ENCODE measurements at places on chromosomes 1 and 21.

GRCh38 chr1:104699433-104699832, 949.7 kb downstream of the AMY1C start:
- DNase-seq = no peak

- no peak for DNase-seq
These were observed 84.0 kb upstream of the IVNS1ABP start for GRCh38 chr1:185401019-185401418.

DNA sequence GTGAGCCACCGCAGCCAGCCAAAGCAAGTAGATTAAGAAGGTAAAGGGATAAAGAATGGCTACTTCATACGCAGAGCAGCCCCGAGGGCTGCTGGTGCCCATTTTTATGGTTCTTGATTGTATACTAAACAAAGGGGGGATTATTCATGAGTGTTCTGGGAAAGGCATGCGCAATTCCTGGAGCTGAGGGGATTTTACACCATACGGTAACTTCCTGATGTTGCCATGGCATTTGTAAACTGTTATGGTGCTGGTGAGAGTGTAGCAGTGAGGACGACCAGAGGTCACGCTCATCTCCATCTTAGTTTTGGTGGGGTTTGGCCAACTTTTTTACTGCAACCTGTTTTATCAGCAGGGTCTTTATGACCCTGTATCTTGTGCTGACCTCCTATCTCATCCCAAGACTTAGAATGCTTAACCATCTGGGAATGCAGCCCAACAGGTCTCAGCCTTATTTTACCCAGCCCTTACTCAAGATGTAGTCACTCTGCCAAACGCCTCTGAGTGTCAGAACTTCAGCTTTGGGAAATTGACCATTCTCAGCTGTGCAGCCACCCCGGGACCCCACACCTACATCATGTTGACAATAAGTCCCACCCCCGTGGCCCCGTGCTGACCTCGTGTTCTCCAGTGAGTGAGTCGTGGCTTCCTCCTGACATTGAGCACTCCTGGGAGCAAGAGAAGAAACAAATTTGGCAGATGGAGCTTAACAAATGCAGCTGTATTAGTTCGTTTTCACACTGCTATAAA, 149.4 kb upstream of the COL6A1 start:
- DNase-seq = no peak

- DNase-seq = peak; percentile 91
These were observed 56.2 kb downstream of the PCP4 start for GRCh38 chr21:39923476-39923875.

GRCh38 chr1:116794804-116795481, 40.7 kb downstream of the CD2 start:
- no peak for DNase-seq

DNA sequence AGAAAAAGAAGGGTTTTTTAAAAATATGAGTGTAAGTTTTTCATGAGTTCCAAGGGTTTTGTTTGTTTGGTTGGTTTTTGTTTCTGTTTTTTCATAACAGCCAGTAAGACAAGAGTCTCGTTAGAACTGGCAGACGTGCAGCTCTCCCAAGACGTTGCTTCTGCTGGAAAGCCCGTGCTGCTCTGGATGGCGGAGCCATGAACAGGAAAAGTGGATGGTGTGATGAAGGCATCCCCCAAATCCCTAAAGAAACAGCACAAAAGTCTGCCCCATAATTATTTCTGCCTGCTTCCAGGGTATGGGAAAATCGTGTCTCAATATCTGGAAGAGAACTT, 157.9 kb upstream of the BACE2 start:
- DNase-seq = no peak

GRCh38 chr1:165075725-165076370, 280.7 kb downstream of the LMX1A start:
- peak; percentile 61 for DNase-seq

- no peak for DNase-seq
These were observed 13.4 kb downstream of the ENTREP3 start for GRCh38 chr1:155241841-155242264.

DNA sequence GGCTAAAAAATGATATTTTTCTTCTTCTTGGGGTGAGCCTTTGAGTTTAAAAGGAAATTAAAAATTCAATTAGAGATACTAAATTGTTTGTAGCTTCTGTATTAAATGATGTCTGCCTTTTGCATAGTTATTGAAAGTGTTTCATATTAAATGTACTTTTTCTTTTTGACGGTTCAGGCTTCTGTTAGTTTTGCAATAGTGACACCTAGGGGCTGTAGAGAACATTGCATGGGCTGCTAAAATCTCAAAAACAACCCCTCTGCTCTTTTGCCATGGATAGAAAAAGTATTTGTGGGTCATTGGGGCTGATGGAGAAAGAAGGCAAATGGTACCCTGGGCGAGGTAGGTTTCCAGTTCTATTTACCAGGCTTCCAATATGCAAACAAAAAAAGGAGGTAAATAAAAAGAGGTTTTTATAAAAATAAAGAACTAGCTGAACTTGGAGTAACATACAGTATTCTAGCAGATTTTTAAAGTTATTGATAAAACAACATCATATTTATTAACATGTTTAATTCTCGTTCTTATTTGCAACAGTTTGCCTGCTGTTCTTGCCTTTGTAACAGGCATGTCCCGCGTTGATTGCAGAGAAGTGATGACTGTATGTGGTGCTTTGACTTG, 115.4 kb upstream of the HOOK1 start:
- DNase-seq = no peak

- no peak for DNase-seq
These were observed 166.9 kb downstream of the IER5 start for GRCh38 chr1:181255270-181255929.

- DNase-seq = no peak
These were observed 15.0 kb downstream of the ARID1A start for GRCh38 chr1:26710811-26711210.

GRCh38 chr1:222546548-222547259, 1.2 kb downstream of the HHIPL2 start:
- peak; percentile 15 for DNase-seq

GRCh38 chr1:63321785-63322113, 618 bp upstream of the FOXD3 start:
- DNase-seq = no peak

GRCh38 chr1:164773102-164773501, 214.1 kb downstream of the PBX1 start:
- no peak for DNase-seq

DNA sequence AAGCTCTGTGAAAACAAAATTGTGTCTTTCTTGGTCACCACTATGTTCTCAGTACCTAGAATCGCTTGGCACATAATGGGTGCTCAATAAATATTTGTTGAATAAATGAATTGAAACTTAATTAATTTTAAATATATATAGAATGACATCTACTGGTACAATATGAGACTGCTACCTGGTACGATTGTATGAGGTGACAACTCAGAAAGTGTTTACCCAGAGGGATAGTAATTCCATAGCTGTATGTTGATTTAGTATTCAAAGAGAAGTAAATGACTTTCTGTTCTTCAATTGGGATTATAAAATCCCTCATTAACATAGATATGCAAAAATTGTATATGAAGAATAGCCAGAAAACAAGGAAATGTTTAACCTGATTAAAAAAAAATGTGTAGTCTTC, 128.7 kb downstream of the RPS6KC1 start:
- no peak for DNase-seq

DNA sequence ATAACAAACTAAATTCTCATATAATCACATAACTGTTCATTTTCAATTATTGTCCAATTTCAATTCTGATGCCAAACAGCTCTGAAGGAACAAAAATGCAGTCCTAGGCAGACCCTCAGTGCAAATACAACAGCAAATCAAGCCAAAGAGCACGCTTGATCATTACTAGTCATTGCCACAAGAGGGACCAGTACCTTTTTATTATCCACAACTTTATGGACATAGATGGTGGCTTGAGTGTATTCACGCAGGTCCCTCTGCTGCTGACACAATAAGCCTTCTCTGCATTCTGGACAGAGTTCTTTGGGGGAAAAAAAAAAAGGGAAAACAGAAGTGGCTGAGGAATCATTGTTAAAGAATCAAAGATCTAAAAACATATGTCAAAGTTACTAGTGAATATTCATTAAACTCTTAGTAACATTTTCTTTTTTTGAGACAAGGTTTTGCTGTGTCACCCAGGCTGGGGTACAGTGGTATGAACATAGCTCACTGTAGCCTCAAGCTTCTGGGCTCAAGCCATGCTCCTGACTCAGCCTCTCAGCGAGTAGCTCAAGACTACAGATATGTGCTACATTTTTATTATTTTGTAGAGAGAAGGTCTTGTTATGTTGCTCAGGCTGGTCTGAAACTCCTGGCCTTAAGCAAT, 34.3 kb upstream of the RAP1GAP start:
- peak; percentile 13 for DNase-seq

GRCh38 chr21:31145274-31145673, 107.0 kb upstream of the KRTAP19-8 start:
- DNase-seq = no peak

GRCh38 chr1:111776391-111776790, 20.7 kb downstream of the DDX20 start:
- DNase-seq = no peak

GRCh38 chr21:16454399-16454798, 724.6 kb downstream of the USP25 start:
- no peak for DNase-seq

DNA sequence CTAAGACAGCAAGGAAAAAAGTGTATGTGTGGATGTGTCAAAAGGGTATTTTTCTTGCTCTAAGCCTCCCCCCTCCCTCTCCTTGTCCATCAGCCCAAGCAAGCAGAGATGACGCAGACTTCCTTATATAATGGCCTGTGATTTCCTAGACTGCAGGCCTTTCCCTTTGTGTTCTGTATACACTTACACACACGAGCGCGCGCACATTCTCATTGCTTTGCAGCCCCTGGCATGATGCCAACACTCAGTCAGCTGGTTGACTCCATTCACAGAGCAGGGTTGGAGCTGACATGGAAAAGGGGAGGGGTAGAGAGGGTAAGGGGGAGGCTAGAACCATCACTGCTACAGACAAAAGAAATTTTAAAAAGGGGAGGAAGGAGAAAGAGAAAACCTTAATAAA, 41.8 kb downstream of the GATAD2B start:
- no peak for DNase-seq

- peak; percentile 20 for DNase-seq
These were observed 784 bp upstream of the KCND3 start for GRCh38 chr1:111990026-111990877.

DNA sequence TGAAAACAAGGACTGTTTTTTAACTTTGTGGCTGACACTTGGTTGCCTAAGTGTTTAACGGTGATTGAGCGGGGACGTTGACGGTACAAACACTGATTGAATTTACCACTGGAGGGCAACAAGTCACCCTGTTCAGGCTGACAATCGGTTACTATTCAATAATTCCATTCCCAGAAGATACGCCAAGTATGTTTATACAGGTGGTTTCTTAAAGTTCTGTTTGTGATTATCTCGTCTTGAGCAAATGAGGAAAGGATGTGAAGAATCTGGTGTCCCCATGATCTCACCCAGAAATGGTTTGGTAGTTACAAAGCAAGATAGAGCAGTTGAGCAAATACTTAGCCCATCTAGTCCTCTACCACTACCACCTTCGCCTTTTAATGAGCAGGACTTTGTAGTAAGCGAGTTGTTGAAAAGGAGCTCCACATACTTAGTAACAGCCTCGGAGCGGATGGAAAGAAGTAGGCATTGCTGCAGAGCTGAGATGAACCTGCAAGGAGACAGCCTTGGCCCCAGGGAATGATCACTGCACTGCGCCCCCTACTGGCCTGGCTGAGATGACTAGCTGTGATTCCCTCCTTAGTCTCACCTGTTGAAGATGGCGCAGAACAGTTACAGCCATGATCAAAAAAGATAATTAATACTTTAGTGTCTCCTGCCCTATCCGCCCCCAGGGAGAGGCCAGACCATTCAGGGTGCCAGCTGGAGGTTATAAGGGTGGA, 36.3 kb downstream of the IFNAR1 start:
- peak; percentile 88 for DNase-seq

DNA sequence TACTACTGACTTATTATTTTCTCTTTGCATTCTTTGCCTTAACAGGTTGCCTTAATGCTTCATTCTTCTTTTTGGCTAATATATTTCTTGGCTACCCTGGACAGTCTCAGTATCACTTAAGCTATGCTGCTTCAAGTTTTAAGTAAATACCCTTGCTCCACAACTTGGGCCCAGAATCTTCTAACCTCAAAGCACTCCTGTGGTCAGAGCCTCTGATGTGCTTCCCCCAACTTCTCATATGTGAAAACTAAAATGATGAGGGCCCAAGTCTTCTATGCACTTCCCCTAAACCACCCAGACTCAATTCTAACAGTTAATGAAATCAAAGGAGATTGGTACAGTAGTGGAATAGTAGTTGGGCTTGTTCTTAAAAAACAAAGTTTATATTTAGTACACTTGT, 314.1 kb downstream of the PLPP3 start:
- DNase-seq = no peak

- DNase-seq = peak; percentile 28
These were observed 712 bp downstream of the DEGS1 start for GRCh38 chr1:224183591-224184312.

DNA sequence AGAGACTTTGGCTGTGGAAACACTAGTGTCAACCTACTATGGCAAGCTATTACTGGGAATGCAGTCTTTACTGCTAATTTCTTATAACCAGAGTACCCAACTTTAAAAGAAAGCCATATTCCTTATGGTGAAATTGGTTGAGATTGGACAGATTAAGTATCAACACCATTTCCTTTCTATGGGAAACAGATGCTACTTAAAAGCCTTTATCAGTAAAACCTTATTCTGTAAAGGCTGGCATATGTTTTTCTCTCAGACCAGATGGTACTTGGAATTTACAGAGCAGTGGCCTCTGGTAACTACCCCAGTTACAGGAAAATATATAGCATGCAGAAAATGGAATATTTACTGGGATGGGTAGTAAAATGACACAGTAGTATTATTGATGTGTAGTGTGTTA, 18.8 kb downstream of the IFI44 start:
- no peak for DNase-seq

- DNase-seq = no peak
These were observed 9.2 kb downstream of the ALDH4A1 start for GRCh38 chr1:18893120-18893519.

DNA sequence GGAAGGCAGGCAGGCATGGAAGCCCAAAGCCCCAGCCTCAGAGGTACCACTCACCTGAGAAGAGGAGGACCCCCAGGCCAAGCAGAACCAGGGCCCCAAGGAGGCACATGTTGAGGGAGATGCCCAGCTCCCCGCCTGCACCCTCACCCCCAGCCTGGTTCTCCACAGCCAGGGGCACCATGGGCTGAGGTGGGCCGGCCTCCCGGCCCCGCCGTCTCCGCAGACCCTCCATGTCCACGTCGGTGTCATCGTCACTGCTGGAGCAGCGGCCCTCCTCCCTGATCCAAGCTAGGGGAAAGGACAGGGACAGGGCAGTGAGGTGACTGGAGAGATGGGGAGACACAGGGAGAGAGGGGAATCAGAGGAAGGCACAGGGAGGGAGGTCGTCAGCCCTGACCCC, 7.8 kb downstream of the PBXIP1 start:
- DNase-seq = no peak

DNA sequence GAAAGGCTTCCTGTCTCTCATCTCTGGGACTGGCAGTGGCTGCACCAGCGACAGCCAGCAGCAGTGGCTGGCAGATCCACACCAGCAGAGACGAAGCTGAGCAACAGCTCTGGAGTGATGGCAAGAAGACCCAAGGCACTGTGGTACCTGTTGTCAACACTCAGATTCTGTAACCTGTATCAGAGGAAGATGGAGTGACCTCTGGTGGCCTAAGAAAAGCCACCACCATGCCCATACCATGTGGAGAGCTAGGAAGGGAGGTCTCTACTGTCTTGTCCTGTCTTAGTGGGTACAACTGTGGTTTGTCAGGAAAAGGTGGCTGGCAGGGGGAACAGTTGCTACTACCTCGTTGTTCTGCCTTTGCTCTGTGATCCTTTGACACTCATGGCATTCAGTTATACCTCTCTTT, 22.5 kb upstream of the RHBDL2 start:
- DNase-seq = peak; percentile 24
